Spinal cord (tissue), 10 donors: ENCODE measurements at places on chromosomes 3 and 15. TPM values are rescaled to one million over a fixed set of nuclear protein-coding genes. Genes with fewer than 3 reads are reported as not detected.

The STX19 gene
- total RNA-seq = 0.20 TPM

The IL12A gene
- total RNA-seq = 2.3 TPM

The RPL32 gene
- 1,237 TPM for total RNA-seq

The GADL1 gene
- 0.61 TPM for total RNA-seq

The IGSF11 gene
- total RNA-seq = 41.7 TPM

The NUP210 gene
- 9.6 TPM for total RNA-seq

The OCA2 gene
- 7.5 TPM for total RNA-seq

The SI gene
- total RNA-seq = not detected

The NANOGP8 gene
- not detected for total RNA-seq

The CHST13 gene
- total RNA-seq = 0.28 TPM
